ENCODE measurements at places on chromosomes 16 and 17.

- DNase-seq, result peak; percentile 12
Observed at GRCh38 chr16:21663889-21664647, at the start of gene OTOA. OTOA (plus strand) TSS chr16:21663968; CDS start chr16:21678515, 14,547 bp downstream.

DNA sequence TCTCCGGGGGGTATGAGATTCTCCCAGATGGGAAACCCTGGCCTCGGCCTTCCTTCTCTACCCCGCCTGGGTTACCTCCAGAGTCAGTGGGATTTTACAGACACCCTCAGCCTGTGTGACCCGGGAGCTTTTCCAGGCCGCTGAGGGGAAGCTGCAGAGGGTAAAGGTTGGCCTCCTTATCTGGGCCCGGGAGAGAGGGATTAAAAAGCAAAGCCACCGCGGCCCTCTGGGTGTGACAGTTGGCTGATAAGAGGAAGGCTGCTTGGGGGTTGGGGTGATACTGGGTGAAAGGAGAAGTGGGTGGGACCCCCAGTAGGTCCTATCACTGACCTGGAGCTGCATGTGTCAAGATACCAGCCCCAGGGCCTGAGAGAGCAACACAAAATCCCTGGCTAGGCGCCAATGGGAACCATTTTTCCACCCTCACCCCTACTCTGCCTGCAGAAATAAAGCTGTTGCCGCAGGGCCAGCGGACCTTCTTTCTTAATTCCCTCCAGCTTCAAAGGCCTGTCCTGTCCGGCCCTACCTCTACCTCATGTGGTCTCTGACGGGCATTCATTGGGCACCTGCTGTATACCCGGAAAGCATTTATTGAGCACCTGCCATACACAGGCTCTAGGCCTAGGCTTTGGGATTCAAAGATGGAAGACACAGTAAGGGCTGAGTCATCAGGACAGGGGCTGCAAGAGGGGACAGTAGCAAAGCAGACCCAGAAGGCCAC lies 77.6 kb upstream of the GSE1 start:
- peak; percentile 100 for DNase-seq

DNA sequence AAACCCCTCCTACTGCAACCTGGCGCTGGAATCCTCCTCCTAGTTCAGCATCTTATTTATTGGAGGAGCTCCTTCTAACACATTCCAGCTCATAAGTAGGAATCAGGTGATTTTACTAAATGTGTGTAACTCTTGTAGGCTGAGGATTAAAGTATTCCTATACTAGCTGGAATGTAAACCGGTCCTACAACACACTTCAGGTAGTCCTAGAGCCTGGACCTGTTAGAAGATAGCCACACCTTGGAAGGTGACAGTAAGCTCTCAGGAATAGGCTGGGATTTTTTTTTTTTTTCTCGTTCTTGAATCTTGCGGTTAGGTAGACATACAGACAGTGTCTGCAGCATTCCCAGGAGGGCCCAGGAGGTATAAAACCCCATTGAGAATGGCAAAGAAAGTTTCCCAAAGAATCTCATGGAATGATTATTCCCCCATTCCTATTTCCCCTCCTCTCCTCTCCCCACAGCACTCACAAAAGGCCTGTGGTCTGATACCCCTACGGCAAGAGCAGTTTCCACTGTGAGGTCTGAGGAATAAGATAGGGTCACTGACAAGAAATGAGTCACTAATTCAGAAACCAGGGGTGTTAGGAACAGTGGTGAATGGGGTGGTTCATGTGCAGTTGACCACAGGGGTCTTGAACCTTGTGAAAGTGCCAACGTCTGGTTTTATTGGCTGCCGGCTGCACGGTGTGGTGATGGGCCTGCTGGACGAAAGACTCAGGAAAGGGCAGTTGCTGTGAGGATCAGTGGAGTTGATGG lies 267.1 kb downstream of the UTP18 start:
- DNase-seq, result no peak

GRCh38 chr17:52158450-52159042 lies at the start of gene CA10:
CA10 (minus strand) TSS chr17:52158714.
- no peak for DNase-seq

DNA sequence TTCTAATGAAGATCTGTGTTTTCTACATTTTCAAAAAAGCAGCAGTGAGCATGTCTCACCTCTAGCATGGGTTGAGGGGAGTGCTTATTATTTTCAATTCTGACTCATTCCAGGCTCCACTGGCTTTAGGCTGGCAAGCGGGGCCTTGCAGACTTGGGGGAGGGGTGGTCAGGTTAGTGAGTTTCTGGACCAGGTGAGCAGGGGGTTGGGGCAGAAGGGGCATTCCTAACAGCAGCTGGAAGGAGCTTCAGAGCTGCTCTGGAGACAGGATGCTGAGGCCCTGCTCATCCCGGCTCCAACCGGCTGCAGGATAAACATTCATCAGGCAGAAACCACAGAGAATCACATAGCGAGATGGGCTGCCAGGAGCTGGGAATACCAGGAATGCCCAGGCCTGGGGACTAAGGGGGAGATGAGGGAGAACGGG lies 10.5 kb upstream of the KRT19 start:
- no peak for DNase-seq

DNA sequence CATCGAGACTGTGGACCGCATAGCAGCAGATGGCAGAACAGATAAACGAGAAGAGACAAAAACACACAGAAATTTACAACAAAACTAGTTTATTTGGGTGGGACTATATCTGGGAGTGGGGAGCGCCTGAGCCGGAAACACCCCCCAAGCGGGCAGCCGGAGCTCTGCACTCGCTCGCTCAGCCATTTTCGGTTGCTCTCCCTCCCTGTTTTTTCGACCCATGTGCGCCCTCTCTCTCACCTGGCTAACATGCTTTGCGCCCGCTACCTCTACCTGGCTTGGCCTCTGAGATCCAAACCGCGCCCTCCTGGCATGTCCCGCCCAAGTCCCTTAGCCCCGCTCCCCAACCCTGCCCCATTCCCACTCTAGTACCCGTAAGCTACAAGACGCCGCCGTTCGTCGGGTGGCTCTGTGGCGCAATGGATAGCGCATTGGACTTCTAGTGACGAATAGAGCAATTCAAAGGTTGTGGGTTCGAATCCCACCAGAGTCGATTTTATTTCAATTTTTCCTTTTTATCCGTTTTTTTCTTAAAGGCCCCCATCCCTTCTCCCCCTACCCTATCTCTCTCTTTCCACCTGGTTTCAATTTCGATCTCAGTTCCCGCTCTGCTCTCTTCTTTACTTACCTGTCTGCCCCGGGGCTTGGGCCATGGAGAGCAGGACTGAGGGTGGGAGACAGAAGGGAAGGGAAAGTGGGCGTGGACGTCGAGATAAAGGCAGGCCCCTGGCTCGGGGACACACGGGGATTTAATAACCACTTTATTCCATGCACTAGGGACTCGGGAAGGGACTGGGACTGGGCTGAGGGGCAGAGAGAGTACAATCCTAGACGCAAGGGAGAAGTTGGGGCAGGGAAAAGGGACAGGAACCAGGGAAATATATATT lies 2.4 kb upstream of the ALOXE3 start:
- DNase-seq, result peak; percentile 89

- DNase-seq, result no peak
Observed at GRCh38 chr17:12998461-12998860, 19.4 kb downstream of the ELAC2 start.

- no peak for DNase-seq
Observed at GRCh38 chr17:163514-164098, 17.8 kb downstream of the DOC2B start.

DNA sequence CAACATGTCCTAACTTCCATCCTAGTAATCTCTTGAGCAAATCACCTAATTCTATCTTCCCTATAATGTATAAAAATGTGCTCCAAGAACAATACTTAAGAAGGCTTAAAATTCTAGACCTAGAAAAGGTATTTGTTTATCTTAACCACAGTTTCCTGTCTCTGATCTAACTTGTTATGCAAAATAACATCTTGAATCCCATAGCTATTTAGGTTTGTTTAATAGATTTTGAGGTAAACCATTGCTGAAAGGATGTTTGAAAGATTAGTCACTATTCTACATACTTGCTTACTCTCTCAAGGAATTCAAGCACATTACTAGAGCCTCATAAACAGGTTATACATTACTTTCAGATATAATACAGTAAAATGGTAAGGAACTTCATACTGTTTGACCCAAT lies 13.0 kb downstream of the CA10 start:
- DNase-seq, result no peak

All from hematopoietic multipotent progenitor cell treated with erythropoietin and hydrocortisone succinate and interleukin-3 and kit ligand, for 8 days (in vitro differentiated cells).